ENCODE measurements at places on chromosomes 3 and 15.

DNA sequence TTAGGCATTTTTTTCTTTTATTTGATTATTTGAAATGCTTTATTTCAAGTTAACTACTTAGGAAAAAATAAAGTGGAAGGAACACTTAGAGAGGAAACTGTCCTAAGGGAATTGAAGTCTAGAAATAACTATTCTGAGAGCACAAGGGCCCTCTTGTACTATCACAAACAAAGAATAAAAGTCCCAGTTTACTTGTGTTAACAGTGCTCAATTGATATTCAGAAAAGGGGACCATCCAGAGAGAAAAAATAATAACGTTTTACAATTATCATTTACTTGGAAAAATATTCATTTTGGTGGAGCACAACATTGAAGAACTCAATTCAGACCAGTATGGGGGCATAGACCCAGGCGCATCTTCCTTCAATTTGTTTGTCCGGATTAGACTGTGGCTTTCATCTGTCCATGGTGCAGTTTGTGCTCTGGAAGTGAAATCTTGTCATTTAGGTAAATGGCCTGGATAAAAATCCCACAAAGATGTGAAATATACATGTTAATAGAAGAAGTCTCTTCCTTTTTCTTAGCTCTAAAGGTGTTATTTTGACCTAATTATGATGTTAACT is 54.5 kb upstream of the SAMMSON start:
- DNase-seq, result no peak

- no peak for DNase-seq
These were observed 404.4 kb upstream of the MDFIC2 start for GRCh38 chr3:70716832-70717231.

- no peak for DNase-seq
These were observed 274.5 kb downstream of the SLC9A9 start for GRCh38 chr3:143573610-143574303.

- no peak for DNase-seq
These were observed 1.6 kb downstream of the MPI start for GRCh38 chr15:74891469-74891868.

- DNase-seq, result no peak
These were observed 40.4 kb downstream of the CCDC33 start for GRCh38 chr15:74276560-74276959.

DNA sequence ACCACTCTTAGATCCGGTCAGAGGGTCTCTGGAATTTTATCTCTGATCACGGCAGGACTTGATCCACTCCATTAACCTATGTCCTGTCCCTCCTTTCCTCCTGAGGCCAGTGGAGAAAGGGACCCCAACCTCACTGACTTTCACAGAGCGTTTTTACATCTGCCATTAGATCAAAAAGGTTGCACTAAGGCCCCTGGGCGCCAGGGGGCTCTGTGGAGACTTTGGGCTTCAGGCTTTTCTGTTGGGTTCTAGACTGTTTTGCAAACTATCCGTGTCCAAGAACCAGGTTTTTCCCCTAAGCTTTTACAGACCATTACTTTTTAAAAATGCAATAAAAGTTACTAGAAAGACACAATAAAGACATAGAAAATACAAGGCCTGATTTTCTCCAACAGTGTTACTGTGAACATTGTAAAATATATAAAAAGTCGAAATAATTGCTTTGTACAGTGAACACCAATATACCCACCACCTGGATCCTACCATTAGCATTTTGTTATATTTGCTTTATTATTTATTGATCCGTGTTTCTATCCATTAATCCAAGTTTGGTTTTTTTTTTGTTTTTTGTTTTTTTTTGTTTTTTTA is 159.7 kb downstream of the POLR2M start:
- DNase-seq, result no peak

- DNase-seq, result no peak
These were observed 632.3 kb upstream of the NR2F2 start for GRCh38 chr15:95698230-95698629.

GRCh38 chr3:54355800-54356199 is 233.4 kb downstream of the CACNA2D3 start:
- no peak for DNase-seq

GRCh38 chr3:45890405-45890804 is 4.1 kb downstream of the CCR9 start:
- no peak for DNase-seq

- DNase-seq, result no peak
These were observed 140.4 kb downstream of the CD47 start for GRCh38 chr3:107950417-107950816.

DNA sequence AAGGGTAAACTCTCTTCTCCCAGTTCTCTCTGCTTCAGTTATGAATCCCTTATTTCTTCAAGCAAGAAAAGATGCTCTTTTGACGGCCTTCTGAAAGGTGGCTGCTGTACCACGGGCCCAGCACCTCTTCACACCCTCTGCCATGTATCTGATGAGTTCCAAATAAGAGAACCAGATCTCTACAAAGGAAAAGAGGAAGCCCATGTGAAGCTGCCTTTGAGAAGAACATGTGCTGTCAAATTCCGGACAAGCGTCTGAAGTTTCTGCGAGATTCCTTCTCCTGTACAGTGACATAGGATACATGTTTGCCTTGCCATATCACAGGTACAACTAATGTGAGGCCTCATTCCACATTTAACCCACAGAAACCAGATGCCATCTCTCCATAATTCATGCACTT is 59.2 kb downstream of the SH3BP5 start:
- DNase-seq, result no peak

DNA sequence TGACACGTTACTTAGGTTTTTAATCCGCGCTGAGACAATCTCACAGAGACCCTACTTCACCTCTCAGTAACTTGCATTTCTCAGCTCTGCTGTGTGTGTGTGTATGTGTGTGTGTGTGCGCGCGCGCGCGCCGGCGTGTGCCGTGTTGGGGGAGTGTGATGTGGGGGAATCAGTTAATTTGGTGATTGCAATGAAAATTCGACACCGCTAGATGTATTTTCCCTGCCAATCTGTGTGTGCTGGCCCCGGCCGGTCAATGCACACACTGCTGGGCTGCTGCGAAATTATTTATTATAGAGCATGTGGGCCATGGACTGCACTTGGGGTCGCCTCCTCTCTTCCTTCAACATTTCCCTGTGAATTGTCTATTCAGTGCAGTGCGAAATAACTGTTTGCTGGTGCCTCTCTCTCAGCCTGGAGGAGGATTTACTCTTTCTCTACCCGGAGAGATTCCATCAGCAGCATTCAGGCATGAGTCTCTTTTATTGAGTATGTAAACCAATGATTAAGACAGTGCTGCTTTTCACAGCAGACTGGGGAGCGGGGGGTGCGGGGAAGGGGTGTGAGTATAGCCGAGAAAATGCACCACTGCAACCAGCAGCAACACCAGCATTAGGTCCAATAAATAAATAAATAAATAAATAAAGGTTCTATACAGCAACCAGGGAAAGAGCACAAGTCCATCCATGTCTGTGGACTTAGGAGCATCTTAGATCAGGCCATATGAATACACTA is 2.9 kb downstream of the CADM2 start:
- DNase-seq, result no peak

DNA sequence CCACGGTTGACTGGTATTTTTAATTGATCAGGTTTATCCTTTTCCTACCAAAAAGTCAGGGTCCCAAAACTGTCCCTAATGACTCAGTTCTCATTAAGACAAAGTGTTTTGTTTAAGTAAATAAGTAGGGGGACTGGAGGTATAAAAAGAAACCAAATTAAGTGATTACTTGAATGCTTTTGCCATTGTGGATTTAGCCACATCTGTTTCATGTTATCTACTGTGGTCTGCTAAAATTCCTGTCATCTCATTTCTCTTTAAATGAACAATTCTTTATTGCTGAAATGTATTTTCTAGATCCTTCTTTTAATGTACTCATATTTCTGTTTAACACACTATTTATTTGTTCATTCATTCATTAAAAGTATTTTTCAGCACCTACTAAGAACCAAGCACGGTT is 625.9 kb upstream of the ADAMTS9 start:
- no peak for DNase-seq

DNA sequence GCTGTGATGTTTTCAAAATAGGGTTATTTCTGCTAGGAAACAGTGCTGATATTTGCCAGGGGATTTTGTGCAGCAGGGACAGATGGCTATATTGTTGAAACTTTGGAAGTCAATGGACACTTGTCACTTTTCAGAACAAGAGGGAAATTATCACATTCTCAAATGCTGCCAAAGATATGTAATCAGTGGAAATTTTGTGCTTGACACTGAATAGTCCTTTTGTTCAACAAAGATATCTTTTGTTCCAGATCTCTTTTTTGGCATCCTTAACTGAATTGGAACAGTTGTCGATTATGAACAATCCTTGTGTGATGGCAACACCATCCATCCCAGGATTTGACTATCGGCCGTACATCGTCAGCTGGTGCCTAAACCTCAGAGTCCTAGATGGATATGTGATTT is 7.8 kb downstream of the CEP97 start:
- DNase-seq, result no peak

DNA sequence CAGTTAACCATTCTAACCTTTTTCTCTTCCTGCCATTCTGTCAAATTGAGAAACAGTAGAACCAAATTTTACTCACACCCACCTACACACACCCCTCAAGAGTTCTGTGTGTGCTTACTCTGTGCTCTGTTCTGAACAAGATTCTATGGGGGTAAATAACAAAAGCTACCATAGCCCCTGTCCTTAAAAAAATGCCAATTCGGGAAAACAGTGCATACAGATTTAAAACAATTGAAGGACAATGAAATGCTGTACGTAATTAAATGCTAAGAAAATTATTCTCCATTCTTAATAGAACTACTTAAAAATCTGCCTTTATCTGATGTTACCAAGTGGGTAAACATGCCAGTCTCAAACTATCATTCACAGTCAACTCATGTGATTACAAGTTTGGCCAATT is 1107.5 kb downstream of the TUSC7 start:
- no peak for DNase-seq

DNA sequence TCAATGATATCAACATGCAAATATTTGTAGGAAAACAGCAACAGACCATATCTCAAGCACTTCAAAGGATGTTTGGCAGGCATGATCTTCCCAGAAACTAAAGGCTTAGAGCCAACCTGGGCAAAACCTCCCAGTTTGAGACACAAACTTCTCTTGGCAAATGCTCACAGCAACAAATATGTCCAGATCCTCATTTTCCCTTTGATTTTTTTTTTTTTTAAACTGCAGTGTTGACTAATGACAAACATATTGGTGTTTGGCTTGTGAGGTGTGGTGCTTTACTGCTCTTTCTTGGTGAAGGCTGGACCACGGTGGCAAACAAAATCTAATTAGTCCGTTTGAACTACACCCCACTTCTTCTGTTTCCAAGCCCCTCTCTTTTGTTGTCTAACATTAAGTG is 87.2 kb downstream of the EBLN2 start:
- DNase-seq, result no peak

GRCh38 chr15:90860942-90861675 is 7.3 kb upstream of the FURIN start:
- no peak for DNase-seq

GRCh38 chr3:95905182-95905581 is 909.2 kb upstream of the EPHA6 start:
- DNase-seq, result no peak

DNA sequence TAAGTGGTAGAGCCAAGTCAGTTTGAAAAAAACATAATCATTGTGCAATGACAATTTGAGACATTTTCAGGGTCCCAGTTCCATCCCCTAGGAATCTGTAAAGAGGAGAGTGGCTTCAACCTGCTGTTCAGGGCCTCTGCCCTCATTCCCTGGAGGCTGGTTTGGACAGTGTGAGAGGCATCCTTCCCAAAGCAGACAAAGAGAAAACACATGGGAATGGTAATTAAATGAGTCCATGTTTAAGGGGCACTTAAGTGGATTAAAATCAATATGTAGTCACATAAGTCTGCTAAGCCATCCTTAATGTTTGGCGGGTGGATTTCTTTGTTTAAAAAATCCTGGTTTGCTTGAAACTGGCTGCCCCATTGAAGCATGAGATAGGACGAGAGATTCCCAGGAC is 146.3 kb upstream of the CTDSPL start:
- DNase-seq, result no peak

DNA sequence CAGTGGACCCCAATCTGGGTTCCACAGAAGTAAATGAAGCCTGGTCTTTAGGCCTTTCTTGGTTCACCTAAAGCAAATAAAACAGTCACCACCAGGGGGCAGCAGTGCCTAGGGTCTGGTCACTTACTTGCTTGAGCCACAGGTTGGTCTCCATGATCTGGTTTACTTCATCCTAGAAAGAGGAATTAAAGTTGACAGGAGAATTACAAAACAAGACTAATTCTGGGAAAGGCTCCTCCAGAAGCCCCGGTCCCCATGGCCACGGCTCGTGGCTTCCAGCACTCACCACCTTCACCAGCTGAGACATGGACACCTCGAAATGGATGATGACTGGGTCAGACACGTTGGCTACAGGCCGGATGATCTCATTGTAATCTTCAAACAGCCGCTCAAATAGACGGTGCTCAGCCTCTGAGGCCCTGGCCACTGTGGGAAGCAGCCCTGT is 2.3 kb downstream of the CHRNA3 start:
- peak; percentile 78 for DNase-seq

- no peak for DNase-seq
These were observed 897 bp downstream of the RAD54L2 start for GRCh38 chr3:51539291-51539941.

DNA sequence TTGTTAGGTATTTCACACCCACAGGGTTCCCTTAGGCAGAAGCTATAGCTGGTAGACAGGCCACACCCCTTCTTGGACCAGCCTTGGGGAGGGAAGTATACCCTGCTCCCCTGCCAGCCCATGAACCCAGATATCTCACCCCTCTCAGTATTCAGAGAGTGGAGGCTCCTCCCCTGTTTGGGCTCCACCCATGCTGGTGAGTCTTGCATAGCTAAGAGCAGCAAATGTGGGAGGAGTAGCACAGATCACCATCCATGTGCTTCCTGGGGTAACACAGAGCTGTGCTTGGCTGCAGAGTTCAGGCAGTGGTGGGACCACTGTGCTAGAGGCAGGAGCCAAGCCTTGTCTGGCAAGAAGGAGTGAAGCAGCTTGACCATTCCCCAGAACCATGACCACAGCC is 427.2 kb downstream of the ZIC1 start:
- no peak for DNase-seq

DNA sequence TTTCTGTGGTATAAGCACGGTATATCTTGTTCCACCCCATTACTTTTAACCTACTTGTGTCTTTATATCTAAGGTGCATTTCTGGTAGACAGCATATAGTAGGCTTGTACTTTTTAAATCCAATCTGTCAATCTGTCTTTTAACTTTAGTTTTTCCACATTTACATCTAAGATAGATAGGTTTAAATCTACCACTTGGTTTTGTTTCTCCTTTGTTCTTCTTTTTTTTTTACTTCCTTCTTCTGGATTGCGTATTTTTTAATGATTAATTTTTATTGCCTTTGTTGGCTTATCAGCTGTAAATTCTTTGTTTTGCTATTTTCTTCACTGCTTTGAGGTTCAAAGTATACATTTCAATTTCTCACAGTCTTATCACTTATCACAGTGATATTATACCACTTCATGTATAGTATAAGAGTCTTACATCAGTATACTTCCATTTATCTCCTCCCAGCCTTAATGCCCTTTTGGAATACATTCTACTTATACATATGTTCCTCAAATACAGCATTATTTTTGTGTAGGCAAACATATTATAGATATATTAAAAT is 31.0 kb downstream of the IQCB1 start:
- no peak for DNase-seq

- DNase-seq, result no peak
These were observed 239.3 kb downstream of the SLC9A9 start for GRCh38 chr3:143608966-143609365.

GRCh38 chr3:58622892-58623291 is 43.7 kb downstream of the FAM3D start:
- no peak for DNase-seq
